ENCODE measurements at places on chromosomes 13 and 19. TPM values are rescaled to one million over a fixed set of nuclear protein-coding genes. Genes with fewer than 3 reads are reported as not detected.

GRCh38 chr13:100879255-100879654 lies 204.7 kb upstream of the TMTC4 start:
- no peak for DNase-seq

DNA sequence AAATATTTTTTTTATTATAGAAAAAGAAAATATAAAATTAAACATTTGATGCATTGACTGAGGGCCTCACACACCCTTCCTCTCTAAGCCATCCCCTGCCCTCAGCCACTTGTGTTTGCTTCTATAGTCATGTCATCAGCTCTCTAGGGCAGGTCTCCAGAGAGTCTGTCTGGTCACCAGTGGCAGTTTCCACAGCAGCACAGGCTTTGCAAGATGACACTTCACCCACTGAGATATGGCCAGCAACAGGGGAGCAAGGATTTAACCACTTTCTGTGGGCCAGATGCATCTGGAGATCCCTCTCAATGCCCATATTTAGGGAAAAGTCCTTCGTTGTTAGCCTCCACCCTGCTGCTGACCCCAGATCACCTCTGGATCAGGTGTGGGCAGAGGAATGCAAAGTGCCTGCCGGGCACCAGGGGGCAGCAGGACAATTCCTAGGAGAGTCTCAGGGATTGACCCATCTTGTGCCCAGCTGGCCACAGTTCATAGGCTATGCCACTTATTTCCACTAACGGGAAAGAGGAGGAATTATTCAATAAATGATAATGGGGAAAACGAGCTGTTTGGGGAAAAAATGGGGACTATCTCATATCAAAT lies 4.8 kb downstream of the ABCC4 start:
- DNase-seq, result no peak

Gene CPB2
- total RNA-seq, result not detected

DNA sequence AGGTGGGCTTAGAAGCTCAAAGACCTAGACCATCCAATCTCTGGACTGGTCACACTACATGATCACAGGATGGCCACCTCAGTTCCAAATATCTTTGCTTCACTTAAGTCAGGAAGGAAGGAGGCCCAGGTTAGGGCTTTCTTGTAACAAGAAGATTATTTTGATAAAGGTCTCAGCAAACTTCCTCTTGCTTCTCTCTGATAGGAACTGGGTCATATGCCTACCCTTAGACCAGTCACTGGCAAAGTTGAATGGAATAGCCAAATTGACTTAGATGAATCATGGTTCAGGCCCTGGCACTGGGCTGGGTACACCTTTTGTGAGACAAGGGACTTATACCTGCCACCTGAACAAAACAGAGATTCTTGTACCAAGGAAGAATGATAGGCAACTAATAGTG lies 11.0 kb downstream of the FRY start:
- no peak for DNase-seq

Gene CATSPERD
- total RNA-seq, result not detected

Gene DACT3
- 22.5 TPM for total RNA-seq

DNA sequence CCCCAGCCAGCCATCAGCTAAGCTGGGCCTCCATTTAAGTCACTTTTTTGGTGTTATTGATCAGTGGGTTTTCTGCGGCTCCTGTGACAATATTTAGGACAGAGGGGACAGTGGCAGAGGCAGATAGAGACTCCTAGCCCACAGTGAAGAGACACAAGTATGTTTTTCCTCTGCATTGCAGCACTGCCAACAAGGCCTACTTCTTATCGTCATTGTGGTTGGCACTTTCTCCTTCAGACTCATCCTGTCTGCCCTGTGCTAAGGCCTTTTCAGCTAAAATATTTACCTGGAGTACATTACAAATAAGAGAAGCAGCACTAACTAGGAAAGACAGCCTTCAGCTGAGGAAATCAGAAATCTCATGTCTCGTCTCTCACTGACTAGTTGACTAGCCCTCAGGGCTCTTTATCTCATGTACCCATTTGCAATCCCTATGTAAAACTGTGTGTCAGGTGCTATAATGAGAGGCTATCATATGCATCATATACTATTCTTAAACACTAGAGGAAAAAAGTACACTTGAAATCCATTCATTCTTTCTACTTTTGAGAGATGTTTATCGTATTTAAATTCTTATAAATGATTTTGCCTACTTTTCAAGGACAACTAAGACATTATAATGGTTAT lies 62.2 kb downstream of the ZAR1L start:
- DNase-seq, result no peak

DNA sequence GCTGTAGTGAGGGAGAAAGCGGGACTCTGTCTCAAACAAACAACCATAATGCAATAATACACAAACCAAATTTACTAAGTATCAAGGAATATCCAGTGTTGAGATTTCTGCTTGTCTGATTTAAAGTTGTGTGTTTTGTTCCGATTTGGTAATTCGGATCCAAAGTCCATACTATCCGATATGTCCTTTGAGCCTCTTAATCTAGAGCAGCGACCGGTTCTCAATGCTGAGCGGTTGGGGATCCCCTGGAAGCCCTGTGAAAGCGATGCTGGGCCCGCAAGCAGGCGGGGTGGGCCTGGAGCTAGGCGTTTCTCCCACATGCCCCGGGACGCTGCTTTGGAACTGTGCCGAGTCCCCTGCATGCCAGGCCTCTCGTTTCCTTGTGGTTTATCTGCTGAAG lies 20.2 kb downstream of the C19orf44 start:
- no peak for DNase-seq

DNA sequence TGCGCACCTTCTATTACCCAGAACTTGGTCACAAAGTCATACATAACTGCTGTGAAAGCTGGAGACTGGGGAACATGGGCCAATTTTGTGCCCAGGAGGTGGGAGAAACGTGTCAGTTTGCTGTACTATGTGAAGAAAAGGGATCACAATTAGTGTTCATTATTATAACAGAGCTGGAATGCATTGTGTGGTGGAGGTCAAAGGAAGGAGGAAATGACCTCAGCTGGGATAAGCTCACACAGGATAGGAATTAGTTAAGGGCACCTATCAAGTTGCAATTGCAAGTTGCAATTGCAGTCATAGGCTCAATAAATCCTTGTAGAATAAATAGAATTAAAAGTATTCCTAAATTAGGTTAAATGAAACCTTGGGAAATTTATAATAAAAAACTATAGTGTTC lies 103.9 kb upstream of the OBI1 start:
- DNase-seq, result no peak
